ENCODE measurements at places on chromosomes 7 and 10.

DNA sequence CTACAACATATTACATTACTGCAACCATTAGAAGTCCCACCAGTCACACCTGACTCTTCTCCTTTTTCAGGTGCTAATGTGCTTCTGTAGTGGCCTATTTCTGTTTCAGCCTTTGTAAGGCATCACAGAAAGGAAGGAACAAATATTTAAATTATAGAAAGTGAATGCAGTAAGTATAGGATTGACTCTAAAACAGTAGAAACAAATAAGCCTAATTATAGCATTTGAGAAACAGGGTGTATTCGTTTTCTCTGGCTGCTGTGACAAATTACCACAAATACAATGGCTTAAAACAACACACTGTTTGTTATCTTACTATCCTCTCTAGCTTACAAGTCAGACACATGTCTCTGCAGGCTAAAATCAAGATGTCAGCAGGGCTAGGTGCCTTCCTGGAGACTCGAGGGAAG lies 69.4 kb downstream of the CCSER2 start:
- DNase-seq, result no peak

DNA sequence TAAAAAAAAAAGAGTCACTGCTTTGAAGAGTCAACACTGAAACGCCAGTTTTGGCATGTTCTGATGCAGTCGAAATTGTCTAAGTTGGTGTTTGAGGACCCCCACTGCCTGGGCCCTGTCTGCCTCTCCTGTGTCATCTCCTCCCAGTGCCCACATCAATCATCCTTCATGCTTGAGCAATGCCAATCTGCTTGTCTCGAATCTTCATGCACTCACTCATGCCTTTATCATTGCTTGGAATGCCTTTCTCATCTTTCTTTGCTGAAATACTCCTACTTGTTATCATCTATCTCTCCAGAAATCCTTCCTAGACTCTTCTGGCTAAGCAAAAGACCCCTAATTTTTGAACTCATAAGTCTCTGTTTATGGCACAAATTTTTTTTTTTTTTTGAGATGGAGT lies 42.1 kb upstream of the PLPP4 start:
- no peak for DNase-seq

- DNase-seq, result no peak
These were observed 38.4 kb downstream of the TMEM229A start for GRCh38 chr7:123994449-123994848.

DNA sequence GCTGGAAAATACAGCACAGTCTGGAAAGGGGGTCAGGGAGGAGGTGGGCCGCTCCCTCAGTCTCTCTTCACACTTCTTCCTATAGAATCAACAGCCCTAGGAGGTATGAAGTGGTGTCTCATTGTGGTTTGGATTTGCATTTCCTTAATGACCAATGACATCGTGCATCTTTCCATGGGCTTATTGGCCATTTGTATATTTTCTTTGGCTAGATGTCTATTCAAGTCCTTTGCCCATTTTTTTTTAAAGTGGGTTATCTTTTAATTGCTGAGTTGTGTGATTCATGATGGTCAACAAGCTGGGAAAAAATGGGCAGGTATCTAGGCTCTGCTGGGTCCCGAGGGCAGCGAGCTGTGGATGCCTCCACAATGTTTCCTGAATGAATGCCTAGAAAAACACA lies 29.1 kb downstream of the TMEM130 start:
- DNase-seq, result peak; percentile 37
